ENCODE measurements at places on chromosomes 13 and 19.

- peak; percentile 85 for DNase-seq
These were observed 1.5 kb upstream of the TRAPPC5 start for GRCh38 chr19:7678971-7679751.

DNA sequence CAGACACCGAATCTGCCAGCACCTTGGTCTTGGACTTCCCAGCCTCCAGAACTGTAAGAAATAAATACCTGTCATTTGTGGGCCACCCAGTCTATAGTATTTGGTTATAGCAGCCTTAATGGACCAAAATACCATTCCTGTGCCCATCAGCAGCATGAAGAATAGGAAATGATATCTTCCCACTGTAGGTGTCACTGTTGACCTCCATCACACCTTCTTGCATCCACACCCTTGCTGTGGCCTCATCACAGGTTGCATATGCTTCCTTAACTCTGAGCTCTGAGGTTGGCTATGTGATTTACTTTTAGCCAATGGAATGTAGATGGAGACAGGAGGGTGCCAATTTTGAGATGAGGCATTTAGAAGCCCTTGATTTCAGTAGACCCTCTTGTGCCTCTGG, 242.0 kb upstream of the TSHZ3 start:
- DNase-seq = peak; percentile 3

GRCh38 chr19:1736280-1736679, 17.0 kb upstream of the ONECUT3 start:
- no peak for DNase-seq

GRCh38 chr13:113782472-113782871, 23.4 kb downstream of the TMEM255B start:
- DNase-seq = no peak

GRCh38 chr19:33465371-33465770, 56.2 kb downstream of the PEPD start:
- DNase-seq = no peak

- peak; percentile 14 for DNase-seq
These were observed 33.8 kb downstream of the TSC22D1 start for GRCh38 chr13:44542361-44542760.

DNA sequence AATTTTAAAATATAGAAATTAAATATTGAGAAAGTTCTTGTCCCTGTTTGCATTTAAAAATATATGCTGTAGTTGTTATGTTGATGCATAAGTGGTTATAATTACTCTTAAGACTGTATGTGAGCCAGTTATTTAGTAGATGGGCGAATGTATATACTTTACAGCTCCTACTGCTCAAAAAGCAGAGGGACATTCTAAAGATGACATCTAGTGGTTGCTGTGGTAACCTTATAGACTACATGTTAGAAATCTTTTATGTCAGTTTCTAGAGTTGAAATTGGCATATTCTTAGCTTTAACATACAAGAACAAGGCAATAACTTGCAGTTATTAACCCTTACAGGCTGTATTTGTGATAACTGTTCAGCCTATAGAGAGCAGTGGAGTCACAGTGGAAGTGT, 160.5 kb downstream of the OLFM4 start:
- DNase-seq = no peak

- DNase-seq = no peak
These were observed 33.1 kb upstream of the ZNF420 start for GRCh38 chr19:37045140-37045539.
